NT2/D1 (cell line): ENCODE measurements at places on chromosomes 5 and 9.

- DNase-seq = no peak
These were observed 22.2 kb downstream of the SH3GL2 start for GRCh38 chr9:17600962-17601593.

DNA sequence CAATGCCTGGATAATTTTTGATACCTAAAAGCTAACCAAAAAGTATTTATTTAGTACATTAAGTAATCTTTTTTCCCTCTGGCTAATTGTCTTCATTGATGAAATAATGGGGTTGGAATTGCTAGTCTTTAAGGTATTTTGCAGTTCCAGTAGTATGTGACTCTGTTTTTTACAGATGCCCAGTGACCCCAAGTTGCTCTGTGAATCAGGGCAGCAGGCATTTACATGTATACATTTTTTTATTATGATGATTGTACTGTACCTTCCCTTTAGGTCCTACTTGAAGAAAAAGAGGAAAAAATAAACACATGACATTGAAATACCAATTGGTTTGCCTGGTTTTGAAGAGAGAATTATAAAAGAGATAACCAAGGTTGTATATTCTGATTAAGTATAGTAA, 385.5 kb downstream of the ADGRV1 start:
- DNase-seq = no peak

DNA sequence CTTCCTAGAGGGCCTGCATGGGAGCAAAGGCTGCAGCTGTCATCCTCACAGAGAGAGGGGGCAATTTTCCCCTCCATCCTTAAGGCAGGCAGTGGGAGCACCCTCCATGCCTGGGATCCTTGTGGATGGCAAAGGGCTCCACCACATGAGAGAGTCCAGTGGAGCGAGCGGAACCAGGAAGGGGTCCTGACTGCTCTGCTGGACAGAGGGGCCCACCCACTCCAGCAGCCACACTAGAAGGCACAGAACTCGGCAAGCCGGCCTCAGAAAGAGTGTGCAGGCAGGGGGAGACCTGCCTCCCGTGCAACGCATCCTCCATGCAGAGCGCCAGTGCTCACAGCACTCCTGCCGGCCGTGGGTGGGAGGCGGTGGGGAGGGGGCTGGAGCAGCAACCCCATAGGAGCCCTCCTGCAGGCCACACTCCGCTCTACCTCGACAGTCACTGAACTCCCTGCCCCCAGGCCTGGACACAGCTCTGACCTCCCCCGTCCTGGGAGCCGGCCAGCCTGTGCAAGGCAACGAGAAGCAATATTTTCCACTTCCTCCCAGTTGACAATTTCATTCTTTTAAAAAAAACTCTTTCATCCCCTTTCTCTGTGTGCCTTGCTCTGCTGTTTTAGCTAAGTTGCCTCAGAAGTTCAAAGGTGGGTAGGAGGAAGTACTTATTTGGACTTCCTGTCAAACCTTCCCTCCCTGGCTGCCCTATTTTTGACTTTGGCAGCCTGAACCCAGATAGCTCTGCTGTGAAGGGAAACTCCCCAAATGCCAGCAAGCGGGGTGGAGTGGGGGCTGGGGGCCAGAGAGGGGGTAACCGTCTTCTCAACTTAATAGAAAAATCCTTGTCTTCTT, 5.3 kb upstream of the LCP2 start:
- no peak for DNase-seq

GRCh38 chr9:93620881-93621820, 44.8 kb downstream of the PHF2 start:
- DNase-seq = no peak

GRCh38 chr9:137330689-137331088, 28.6 kb upstream of the NRARP start:
- DNase-seq = no peak

DNA sequence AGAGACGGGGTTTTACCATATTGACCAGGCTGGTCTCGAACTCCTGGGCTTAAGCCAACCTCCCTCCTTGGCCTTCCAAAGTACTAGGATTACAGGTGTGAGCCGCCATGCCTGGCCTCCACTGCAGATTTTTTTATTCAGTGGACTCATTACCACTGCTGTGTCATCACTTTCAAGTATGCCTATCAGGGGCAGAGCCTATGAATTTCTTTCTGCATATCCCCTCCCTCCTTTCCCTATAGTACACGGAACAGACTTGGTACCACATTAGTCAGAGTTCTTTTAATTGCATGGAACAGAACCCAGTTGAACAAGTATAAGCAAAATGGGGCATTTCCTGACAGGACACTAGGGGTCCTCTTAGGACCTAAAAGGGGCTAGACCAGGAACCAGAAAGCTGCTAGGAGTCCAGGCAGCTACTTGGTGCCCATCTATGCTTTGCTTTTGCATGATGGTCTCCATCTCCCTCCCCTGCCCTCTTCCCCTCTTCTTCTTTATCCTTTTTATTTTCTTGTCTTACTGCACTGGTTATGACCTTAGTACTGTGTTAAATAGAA, 5.8 kb downstream of the BSPRY start:
- DNase-seq = no peak

DNA sequence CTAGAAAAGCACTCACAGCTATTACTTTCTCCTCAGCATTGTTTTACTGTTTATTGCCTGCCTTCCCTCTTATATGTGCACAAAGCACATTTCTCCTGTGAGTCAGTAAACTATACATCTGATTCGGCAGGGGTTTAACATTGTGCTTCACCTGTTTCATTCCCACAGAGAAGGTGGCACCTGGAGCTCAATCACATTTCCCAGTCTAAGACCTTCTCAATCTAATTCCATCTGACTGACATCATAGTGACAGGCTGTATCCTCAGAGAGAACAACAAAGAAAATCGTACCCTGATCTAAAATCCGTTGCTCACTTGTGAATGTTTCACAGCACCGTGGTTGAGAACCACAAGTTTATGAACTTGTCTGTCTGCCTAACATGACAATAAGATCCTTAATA, 92.4 kb upstream of the CAST start:
- no peak for DNase-seq

GRCh38 chr9:4167728-4168127, 132.1 kb downstream of the GLIS3 start:
- DNase-seq = no peak

GRCh38 chr9:93183663-93184431, at the start of gene WNK2:
Gene WNK2 (plus strand): TSS chr9:93184139. CDS start chr9:93184930, 791 bp downstream.
- no peak for DNase-seq

GRCh38 chr9:20253635-20254034, 368.7 kb downstream of the MLLT3 start:
- no peak for DNase-seq

GRCh38 chr9:81465468-81466011, 223.8 kb downstream of the TLE1 start:
- DNase-seq = no peak

DNA sequence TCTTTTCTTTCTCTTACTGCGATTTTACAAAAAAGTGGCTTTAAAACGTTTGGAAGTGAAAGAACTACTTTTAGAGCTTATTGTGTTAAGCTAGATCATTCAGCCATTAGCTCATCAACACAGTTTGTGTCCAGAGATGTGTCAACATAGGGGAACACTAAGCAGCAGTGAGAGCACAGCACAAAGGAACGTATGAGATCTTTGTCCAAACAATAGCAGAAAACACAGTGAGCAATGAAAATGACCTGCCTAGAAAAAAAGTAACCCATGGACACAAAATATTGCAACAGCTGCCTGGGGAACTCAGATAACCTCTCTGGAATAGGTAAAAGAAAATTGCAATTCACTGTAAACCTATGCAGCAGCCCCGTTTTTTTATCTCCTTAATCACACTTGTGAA, 372.5 kb downstream of the ARHGEF28 start:
- DNase-seq = no peak

DNA sequence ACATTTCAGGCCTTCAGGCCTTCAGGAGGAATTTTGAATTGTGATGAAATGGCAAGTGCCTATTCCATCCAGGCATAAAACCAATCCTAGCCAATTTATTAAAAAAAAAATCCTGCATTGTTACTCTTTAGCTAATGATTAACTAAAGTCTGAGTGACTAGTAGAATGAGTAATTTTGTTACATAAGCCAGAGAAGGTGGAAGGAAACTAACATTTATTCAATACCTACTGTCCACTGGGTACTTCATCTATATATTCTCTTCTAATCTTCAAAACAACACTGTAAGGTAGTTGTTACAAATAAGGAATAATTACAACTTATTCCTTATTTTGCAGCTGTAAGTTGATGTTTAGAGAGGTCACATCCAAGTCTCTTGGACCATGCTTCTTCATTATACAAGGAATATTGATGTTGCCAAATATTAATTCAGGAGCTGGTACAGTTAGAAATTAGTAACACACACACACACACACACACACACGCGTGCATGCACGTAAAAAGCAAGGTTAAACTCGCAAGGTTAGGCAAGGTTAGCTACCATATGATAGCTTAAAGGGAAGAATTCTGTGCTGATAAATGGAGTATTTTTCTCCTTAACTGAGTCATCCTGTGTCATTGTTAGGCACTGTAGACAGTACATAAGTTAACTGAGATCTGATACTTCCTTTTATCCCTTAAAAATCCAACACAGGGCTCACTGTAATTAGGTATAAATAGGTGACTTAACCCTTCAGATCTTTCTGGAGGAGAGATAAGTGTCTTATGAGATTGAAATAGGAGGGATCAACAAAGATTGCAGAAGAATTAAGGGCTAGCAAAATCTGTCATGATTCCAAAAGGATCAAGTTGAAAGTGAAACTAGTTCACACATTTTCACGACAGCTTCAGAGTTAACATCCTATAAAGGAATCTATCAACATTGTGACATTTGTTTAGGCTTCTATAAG, 596.9 kb downstream of the PDE4D start:
- DNase-seq = no peak

DNA sequence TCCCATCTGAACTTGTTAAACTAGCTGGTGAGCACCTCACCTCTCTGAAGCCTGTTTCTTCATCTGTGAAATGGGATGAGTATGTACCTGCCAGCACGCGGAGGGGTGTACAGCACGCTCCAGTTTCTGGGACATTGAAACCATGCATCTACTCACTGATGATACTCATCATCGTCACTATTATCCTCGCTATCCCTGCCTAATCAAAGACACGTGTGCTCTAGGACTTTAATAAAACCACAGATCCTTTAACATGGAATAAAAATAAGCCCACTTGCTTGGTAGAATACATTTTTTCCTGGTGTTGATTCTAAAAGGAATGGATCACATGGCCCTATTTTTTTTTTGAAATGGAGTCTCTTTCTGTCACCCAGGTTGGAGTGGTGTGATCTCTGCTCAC, 37.3 kb upstream of the POMT1 start:
- no peak for DNase-seq

- DNase-seq = no peak
These were observed 47.8 kb downstream of the FXN start for GRCh38 chr9:69083321-69083720.

- DNase-seq = no peak
These were observed 1.7 kb downstream of the ENDOG start for GRCh38 chr9:128819716-128820664.

DNA sequence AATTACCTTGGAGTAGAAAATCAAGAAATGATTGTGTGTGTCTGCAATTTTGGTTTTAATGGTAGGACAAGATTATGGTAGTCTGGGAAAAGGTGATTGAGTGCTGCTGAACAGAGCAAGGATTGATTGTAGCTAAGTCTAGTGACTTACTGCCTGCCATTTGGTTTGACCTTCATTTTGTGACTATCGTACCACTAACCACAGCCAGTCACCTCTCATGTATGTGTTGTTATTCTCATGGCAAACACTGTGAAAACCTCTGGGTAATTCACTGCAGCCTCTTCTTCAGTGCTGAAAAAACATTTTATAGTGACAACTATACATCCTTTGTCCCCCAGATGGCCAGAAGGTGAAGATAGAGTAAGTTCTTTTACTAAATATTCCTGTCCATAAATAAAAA, 37.5 kb downstream of the CTNNA1 start:
- no peak for DNase-seq

DNA sequence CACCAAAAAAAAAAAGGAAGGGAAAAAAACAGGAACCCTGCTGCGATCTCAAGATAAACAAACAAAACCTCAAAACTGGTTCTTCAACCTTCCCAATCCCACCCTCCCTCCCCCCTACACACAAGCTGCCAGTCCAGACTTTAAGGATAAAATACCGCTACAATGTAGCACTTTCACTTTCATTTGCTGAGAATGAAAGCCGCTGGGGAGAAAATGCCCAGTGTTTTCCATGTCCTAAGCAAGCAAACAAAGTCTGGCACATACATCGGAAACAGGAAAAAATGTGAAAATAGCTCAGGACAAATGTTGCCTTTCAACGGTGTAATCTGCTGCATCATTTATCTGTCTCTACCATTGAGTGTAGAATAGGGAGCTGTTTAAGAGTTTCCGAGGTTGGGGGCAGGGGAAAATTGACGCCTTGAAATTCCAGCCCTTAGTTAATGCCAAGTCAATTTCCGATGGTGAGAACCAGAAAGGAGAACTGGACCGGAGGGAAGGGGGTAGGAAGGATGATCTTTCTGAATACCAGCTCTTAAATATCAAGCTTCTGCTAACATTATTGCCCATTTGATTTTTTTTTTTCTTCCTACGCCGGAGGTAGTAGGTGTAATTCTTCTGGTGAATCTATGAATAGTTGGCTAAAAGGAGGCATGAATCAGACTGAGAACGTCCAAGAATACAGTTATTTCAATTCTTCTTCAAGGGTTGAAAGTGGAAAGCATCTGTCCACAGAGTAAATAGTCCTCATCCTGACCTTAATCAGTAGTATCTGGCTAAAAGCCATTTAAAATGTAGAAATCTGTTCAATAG, 1.2 kb upstream of the ADAMTS6 start:
- DNase-seq = no peak

- no peak for DNase-seq
These were observed 102.3 kb downstream of the ENC1 start for GRCh38 chr5:74538206-74538661.

- no peak for DNase-seq
These were observed 258.8 kb upstream of the NUDT12 start for GRCh38 chr5:103821361-103821760.

GRCh38 chr5:11897781-11898180, 6.5 kb downstream of the CTNND2 start:
- no peak for DNase-seq

DNA sequence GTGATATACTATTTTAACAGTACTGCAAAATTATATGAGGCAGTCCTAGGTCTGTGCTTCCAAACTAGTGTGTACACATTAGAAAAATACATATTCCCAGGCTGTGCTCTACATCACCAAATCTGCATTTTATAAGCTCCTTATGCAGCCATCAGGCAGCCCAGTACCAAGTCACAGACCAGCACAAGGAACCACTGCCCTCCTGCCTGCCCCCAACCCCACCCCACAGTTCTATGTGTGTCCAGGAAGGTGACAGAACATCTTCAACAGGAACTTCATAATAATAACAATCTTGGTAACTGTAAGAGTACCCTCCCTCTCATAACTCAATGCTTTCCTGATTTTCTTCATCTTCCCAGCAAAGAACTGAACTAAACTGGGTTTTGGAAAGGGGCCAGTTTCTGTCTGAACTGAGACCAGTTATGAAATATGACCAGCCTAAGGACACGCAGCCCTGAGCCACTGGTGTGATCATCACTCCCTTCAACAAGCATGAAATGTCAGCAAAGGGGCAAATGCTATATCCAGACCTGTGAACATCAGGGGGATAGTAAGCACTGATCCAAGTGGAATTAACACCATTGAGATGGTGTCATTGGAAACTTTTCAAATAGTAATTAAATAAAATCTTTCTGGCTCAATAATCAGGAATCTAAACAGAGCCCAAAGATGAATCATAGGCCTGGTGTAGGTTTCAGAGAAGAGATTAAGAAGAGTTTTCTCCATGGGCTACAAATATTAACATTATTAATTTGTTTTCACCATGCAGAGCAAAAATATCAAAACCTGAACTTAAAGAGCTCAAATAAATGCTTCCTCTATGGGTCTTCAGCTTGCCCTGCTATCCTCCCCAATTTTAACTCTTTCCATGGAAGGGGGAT, 82.1 kb downstream of the DPYSL3 start:
- DNase-seq = no peak
